Aortic smooth muscle cell (primary cell): ENCODE measurements at places on chromosomes 13 and 19. TPM values are rescaled to one million over a fixed set of nuclear protein-coding genes. Genes with fewer than 3 reads are reported as not detected.

The PRRG2 gene
- 0.25 and 0.92 TPM in 2 replicates for total RNA-seq

The IL11 gene
- 1.1 and 14.9 TPM in 2 replicates for total RNA-seq

The KL gene
- total RNA-seq, result 0.13 and 0.19 TPM in 2 replicates

The URI1 gene
- total RNA-seq, result 60.6 and 63.5 TPM in 2 replicates

The OR7D2 gene
- total RNA-seq, result 0.06 TPM in 1 of 2 replicates, not detected in the other

The VSTM1 gene
- not detected in 2 replicates for total RNA-seq

The NLRP4 gene
- total RNA-seq, result not detected in 2 replicates

The FBXO27 gene
- 1.2 and 1.8 TPM in 2 replicates for total RNA-seq
